SJCRH30 (cell line): ENCODE measurements at places on chromosomes 4 and X.

DNA sequence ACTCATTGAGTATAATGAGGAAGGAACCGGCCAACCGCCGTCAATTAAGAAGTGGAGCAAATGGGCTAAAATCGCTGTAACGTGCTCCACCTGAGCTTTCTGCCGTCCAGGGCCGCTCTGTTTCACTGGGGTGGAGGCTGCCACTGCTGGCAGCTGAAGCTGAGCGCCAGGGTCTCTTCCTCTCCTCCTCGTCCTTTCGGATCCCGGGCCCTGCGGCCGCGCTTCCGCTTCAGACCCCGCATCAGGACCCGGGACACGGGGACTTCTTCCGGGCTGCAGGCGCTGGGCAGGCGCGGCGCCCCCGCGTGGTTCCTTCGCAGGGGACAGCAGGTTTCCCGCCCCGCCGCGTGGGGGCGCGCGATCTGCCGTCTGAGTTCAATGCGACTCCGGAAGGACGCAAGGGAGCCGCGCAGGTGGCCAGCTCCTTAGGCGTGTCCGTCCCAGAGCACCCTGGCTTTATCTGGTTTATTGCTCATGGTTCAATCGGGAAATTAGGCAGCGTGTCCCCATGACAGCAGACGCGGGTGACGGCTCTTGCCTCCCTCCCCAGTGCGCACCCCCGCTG, 519.8 kb downstream of the TRIML1 start:
- H3K36me3 ChIP-seq, result no peaks in the 10 kb centered on the region
- H3K27me3 ChIP-seq, result no peaks in the 10 kb centered on the region
- no peak overlapping the region for H3K4me3 ChIP-seq
- no peak for DNase-seq
- H3K4me1 ChIP-seq, result no peaks in the 10 kb centered on the region
- no peak overlapping the region for H3K27ac ChIP-seq

DNA sequence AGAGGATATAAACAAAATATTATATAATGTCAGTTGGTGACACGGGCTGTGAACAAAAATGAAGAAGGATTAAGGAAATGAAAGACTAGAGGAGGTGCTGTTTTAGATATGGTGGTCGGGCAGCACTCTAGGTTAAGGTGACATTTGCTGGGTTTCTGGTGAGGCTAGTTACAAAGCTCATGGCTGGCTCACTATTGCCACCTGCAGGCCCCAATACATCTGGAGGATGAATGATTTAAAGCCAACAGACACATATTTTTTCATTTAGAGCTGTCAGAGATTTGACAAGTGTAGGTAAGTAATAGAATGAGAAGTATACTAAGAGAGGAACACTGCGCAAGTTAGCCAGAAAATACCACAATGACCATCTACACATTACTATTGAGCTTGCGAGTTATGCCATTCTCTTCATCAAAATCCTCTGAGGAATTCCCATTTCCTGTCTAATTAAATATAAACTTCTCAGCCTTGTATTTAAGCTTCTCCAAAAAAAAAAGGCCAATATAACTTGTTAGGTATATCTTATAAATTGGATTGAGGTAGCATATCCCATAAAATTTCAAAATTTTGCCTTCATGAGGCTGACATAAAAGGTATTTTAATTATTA, 6.4 kb upstream of the FGG start:
- no peaks in the 10 kb centered on the region for H3K27me3 ChIP-seq
- H3K36me3 ChIP-seq, result no peaks in the 10 kb centered on the region
- no peak overlapping the region for H3K27ac ChIP-seq
- H3K4me1 ChIP-seq, result no peaks in the 10 kb centered on the region

- peaks cover 5% of the 10 kb centered on the region; the same call in 1 of the 2 replicates for H3K4me1 ChIP-seq
- H3K36me3 ChIP-seq, result peaks cover 18% of the 10 kb centered on the region; the same call in 1 of the 2 replicates
- no peak for DNase-seq
Observed at GRCh38 chrX:23668335-23668734, 1.0 kb downstream of the PRDX4 start.

DNA sequence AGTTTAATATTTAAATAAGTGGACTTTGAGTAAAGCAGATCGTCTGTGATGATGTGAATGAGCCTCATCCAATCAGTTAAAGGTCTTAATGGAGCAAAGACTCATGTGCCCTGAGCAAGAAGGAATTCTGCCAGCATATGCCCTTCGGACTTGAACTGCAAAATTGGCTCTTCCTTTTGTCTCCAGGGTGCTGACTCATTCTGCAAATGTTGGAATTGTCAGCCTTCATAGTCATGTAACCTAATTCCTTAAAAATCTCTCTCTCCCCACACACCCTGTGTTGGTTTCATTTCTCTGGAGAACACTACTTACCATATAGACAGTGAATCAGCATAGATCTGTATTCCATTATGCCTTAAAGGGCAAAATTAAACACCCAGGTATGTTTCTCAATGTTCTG, 609.8 kb upstream of the GALNTL6 start:
- no peaks in the 10 kb centered on the region for H3K36me3 ChIP-seq
- H3K4me1 ChIP-seq, result no peaks in the 10 kb centered on the region
- no peak overlapping the region for H3K27ac ChIP-seq
- no peaks in the 10 kb centered on the region for H3K27me3 ChIP-seq
- peak; percentile 9 for DNase-seq

- no peak overlapping the region for H3K27ac ChIP-seq
- no peaks in the 10 kb centered on the region for H3K27me3 ChIP-seq
- H3K36me3 ChIP-seq, result no peaks in the 10 kb centered on the region
- H3K4me1 ChIP-seq, result no peaks in the 10 kb centered on the region
- no peak for DNase-seq
Observed at GRCh38 chrX:109362101-109362500, 119.8 kb downstream of the GUCY2F start.

GRCh38 chr4:144820011-144820727, 174.2 kb downstream of the HHIP start:
- no peak for DNase-seq
- no peak overlapping the region for H3K27ac ChIP-seq
- H3K27me3 ChIP-seq, result no peaks in the 10 kb centered on the region
- H3K4me1 ChIP-seq, result no peaks in the 10 kb centered on the region; the same call in none of the 2 replicates
- no peaks in the 10 kb centered on the region for H3K36me3 ChIP-seq
- no peak overlapping the region for H3K4me3 ChIP-seq

DNA sequence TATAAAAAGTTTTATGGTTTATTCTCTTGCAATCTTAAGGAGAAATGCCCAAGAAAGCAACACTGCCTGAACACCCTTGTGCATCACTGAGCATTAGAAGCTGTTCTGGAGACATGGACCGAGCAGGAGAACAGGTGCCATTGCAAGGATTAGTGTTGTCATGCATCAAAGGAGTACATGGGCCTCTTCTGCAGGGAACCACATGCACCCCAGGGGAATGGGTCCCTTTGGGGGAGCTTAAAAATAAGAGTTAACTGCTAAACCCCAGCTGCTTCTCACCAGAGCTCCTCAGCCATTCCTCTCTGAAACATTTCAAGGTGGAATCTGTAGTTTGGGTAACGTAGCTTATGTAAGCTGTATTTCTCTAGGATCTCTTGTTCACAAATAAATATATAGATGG, 353.0 kb upstream of the SLC7A11 start:
- H3K27me3 ChIP-seq, result no peaks in the 10 kb centered on the region
- no peak for DNase-seq
- H3K4me1 ChIP-seq, result peaks cover 15% of the 10 kb centered on the region
- H3K4me3 ChIP-seq, result no peak overlapping the region
